ENCODE measurements at places on chromosomes 2 and 18.

GRCh38 chr2:55430211-55430975 is 10.7 kb upstream of the CCDC88A start:
- DNase-seq: no peak

- no peak for DNase-seq
Observed at GRCh38 chr2:101972621-101973434, 18.9 kb upstream of the IL1R2 start.

DNA sequence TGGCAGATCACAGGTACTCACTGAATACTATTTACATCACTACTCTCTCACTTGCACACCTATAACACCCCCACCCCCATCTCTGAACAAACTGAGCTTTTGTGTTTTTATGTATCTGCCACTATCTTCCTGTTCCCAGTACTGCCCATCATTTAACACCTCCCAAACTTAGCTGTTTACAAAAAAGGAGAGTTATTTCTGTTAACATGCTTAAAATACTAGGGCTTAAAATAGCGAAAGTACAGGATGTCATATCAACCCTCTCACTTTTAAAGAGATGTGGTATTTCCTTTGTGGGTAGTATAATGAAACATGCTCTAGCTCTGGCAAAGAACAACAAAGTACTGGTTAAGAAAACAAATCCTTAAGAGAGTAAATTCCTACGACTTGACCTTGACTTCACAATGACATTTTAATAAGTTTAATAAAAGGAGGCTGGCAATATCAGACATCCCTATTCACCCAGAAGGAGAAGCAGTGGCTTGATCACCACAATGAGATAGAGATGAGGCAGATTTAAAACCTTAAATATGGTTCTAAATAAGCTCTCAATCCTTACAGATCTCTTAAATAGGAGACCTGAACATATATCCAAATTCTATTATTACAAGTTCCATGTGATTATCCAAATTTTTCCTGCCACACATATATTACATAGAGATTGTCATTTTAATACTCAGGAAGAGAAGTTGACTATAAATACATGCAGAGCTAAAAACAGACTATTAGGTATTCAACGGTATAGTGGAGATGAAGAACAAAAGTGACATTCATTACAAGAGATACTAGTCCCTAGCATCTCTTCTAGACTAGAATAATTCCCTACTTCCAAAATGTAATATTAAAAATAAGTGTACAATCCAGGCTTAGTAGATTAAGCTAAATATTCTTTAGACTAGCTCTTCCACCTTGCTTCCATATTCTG is 36.9 kb downstream of the TRAK2 start:
- peak; percentile 1 for DNase-seq

GRCh38 chr2:233242231-233242927 is 9.1 kb upstream of the ATG16L1 start:
- no peak for DNase-seq

DNA sequence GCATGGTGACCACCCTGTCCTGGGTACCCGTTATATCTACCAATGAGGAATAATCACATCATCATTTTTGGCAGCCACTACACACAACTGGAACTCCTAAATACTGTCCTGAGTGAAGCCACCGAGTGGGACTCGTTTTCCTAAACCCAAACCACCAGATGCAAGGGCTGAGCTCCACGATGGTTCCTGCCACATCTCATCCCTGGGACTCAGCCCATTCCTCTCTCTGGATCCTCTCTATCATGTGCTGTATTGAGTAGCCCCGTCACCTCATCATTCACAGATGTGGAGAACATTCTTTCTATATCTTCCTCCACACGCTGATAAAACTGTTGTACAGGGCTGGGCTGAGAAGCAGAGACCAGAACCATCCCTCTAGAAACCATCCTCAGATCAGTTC is 79.4 kb upstream of the SMAD7 start:
- no peak for DNase-seq

DNA sequence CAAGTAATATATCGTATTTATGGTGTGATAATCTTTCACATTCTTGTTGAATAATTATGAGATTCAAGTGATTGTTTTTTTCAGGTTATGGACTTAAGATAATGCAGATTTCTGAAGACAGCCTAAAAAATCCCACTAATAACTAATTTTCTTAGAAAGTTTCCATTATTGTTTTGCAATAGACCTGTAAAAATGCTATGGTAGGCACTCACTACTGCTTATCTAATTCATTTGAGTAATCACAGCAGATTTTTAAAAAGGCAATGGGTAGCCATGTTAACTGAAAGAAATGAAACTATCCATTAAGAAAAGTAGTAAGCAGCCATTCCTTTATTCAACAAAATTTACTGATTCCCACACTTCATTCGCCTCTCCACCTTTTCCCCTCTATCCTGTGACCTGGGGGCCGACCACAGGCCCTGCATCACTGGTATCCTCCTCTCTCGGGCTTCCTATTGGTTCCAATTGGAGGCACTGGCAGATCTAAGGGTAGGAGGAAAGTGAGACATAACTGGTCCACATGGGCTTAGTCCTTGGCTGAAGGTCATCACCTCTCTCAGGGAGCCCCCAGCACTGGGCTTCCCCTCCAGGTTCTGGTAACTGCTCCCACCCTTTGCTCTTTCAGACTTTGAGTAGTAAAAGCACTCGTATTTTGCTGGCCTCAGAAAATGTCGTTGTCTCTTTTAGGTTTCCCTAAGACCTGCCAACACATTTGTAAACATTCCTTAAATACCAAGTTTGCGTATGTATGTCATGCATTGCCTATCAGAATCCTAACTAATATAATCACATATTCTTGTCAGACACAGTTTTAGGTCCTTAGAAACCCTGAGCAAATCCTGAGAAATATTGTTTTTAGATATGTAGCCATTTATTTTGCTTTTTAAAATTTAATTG is 18.5 kb downstream of the RBMS1 start:
- DNase-seq: no peak

All from stimulated activated CD4-positive, alpha-beta T cell treated with anti-CD3 and anti-CD28 coated beads, Interleukin-1b, Interleukin-23, amount 100 ng/mL, for 1 hour (primary cell).